ENCODE measurements at places on chromosomes 11 and 22.
A peak's percentile ranks its signal among the peaks of the same experiment; 100 is the strongest.

GRCh38 chr11:10208131-10208575 is 85.9 kb downstream of the SBF2 start:
- peak; percentile 52 for DNase-seq

DNA sequence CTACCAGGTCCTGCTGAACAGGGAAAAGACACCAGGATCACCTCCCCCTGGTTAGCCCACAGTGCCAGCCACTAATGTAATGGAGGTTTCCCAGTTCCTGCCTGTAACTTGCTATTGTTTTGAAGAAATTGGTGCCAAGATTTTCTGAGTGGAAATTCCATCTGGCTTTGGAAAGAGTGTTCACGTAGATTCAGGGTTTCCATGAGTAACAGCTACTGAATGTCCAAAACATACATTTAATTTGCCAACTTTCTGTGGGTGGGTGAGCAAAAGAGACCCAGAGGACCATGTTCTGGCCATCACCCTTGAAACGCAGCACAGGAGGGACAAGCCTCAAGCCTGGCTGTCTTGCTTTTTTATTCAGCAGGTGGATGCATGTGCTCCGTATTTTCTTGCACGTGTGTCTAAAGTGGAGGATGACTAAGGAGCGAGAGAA is 8.8 kb upstream of the DKK3 start:
- no peak for DNase-seq

GRCh38 chr11:32103941-32104340 is 13.1 kb downstream of the RCN1 start:
- no peak for DNase-seq

- DNase-seq = no peak
Observed at GRCh38 chr22:44118645-44119315, 61.9 kb upstream of the PARVG start.

DNA sequence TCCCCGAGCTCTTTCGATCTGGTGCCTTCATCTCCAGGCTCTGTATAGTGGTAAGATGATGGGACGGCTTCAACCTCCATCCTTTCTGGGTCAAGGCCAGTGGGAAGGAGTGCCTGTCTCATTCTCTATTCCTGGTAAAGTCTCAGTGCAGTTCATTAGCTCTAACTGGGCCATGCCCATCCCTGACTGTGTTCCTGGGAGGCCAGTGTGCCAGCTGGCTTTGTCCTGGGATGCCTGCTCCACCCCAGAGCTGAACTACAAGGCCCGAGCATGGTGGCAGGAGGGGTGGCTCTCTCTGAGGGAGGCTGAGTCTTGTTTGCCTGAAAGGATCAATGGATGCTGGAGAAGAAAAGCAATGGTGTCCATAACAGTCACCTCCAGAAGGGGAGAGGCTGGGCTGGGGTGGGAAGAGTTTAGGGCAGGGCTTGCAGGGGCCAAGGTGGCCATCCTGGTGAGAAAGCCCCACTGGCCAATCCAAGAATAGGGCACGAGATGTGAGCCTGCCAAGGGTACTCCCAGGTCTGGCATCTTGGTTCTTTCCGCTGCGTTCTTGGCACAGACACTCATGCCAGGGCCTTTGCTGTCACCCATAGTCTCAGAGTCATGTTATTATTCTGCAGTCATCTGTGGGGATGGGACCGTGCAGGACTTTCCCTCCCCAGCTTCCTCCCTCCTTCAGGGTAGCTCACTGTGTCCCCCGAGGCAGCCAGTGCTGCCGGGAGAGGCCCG is 60.1 kb downstream of the PARVB start:
- no peak for DNase-seq

Data from GM10248 (cell line).